Gastroesophageal sphincter (tissue), 4 donors: ENCODE measurements at places on chromosomes 4 and X. TPM values are rescaled to one million over a fixed set of nuclear protein-coding genes. Genes with fewer than 3 reads are reported as not detected.

UGT2B15 gene
- not detected for total RNA-seq

SULT1B1 gene
- 0.93 TPM for total RNA-seq

F11 gene
- not detected for total RNA-seq

MSANTD1 gene
- 0.78 TPM for total RNA-seq

DCX gene
- total RNA-seq: under 0.01 TPM

EOLA1 gene
- total RNA-seq: 12.3 TPM

STK26 gene
- total RNA-seq: 15.7 TPM

RPA4 gene
- total RNA-seq: 4.2 TPM
